Head of caudate nucleus (tissue), 42 donors: ENCODE measurements at places on chromosomes 16 and 17.

DNA sequence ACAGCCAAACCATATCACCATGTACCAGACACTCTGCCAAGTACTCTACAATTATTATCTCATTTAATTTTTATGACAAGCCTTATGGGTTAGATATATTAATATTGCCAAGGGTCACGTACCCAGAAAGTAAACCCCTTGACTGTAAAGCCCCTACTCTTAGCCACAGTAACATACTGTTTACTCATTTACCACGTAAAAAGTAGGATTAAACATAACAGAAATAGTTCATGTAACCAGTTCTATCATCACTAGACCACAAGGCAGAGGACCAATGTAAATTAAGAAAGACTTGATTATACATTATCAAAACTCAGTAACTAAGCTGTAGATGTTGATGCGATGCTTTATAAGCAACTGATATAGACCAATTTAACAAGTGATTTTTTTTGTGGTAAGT, 101.5 kb upstream of the CNTNAP4 start:
- no peak for DNase-seq

- no peak for DNase-seq
Observed at GRCh38 chr16:87854907-87855683, 14.2 kb downstream of the SLC7A5 start.

GRCh38 chr16:86994215-86994614, 323.0 kb downstream of the C16orf95 start:
- no peak for DNase-seq

- no peak for DNase-seq
Observed at GRCh38 chr16:68910051-68910450, 66.7 kb downstream of the TANGO6 start.

- DNase-seq, result no peak
Observed at GRCh38 chr16:28100810-28101532, 37.5 kb upstream of the GSG1L start.

GRCh38 chr16:82404586-82405315, 222.0 kb upstream of the CDH13 start:
- no peak for DNase-seq

DNA sequence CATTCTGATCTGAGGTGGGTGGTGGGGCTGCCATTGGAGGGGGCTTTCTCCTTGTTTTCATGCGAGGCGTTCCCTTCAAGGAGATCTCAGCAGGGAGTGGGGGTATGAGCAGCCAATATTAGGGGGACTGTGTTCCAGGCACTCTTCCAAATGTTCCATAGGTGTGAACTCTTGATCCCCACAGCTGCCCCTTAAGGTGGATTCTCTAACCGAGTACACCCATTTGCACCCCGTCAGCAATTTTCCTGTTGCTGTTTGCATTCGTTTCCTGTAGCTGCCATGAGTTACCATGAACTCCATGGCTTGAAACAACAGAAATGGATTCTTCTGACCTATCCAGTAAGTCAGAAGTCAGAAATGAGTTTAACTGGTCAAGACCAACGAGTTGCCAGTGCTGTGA, 3.7 kb upstream of the PRR15L start:
- no peak for DNase-seq

- DNase-seq, result no peak
Observed at GRCh38 chr17:77354670-77355455, 214.1 kb downstream of the SEC14L1 start.

DNA sequence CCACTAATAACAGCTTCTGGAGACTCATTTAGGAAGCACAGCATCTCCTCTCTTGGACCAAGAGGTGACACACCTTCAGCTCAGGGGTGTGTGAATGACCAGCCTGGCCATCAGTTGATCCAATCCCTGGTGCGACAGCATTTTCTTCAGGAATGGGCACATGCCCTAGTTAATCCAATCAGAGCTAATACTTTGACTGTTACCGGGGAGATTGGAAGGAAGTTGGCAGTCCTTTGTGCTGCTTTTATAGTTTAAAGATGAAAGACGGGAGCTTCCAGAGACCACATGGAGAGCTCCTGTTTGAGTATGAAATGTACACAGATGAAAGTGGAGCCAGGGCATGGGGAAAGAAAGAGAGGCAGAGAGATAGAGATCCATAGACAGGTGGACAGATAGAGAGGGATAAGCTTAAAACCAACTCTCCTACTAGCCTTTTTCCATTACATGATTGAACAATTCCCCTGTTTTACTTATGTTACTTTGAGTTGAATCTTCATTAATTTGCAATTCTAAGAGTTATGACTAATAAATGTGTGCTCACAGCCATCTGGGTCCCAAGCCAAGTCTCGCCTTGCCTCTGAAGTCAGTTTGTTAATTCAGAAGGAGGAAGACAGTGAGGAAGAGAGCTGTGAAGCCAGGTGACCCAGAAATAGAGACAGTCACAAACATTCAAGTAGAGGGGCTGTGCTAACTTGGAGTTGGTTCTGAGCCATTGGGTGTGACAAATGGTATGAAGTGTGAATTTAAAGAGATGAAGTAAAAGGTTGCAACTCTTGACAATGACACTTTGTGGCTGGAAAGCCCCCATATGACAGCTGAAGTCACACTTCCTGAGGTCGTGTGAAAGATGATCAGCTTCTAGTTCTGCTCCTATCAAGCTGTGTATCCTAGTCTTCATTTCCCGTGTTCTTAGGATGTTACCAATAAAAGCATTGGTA, 120.0 kb upstream of the GOT2 start:
- DNase-seq, result no peak

DNA sequence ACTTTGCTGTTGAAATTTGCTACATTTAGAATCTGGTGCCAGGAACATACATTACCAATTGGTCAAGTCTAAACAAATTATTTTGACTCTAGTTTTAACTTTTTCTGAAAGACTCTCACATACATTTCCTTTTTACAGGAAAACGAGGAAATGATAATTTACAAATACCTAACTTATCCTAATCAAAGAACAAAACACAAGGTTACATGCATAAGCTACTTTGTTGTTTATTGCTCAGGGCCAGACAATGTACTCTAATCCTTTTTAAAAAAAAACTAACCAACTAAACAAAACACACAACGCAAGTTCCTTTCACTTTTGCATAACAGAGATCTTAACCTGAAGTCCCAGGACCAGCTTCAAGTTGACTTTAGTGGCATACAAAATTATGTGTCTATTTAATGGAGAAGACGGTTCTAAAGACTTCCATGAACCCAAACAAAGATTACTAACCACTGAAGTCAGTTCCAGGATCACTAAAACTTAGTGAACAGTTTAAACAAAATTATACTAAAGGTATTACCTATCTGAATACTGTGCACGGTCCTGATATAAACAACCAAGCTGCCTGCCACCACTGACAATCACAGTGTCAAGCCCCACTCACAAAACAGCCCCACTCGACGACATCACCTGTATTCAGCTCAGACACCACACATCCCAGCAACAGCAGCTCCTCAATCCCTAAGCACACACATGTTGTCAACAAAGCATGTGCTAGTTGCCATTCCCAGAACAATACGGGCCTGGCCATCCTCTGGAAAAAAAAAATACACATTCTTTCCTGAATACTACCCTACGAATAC, 1.9 kb downstream of the ZNF652 start:
- no peak for DNase-seq

GRCh38 chr16:80150978-80151721, 389.6 kb upstream of the DYNLRB2 start:
- no peak for DNase-seq

DNA sequence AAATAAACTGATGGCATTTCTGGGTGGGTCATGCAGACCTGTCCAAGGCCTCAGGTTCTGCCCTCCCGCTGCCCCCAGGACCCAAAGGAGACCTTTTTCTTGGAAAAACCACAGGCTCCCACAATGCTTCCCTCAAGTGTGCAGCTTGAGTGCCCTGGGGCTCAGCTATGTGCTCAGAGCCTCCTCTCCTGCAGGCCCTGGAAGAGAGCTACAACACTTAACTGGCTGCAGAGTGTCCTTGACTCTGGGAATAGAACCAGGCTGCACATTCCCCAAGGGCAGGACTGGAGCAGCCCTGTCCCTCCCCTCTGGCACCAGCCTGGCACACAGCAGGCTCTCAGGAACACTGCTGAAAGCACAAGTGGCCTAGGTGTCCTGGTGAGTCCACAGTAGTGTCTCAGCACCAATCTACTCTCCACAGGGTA, 4.8 kb upstream of the SREBF1 start:
- DNase-seq, result no peak

GRCh38 chr16:3656491-3657468, 2.3 kb downstream of the DNASE1 start:
- no peak for DNase-seq

- no peak for DNase-seq
Observed at GRCh38 chr16:2687531-2688308, 5.4 kb downstream of the KCTD5 start.

DNA sequence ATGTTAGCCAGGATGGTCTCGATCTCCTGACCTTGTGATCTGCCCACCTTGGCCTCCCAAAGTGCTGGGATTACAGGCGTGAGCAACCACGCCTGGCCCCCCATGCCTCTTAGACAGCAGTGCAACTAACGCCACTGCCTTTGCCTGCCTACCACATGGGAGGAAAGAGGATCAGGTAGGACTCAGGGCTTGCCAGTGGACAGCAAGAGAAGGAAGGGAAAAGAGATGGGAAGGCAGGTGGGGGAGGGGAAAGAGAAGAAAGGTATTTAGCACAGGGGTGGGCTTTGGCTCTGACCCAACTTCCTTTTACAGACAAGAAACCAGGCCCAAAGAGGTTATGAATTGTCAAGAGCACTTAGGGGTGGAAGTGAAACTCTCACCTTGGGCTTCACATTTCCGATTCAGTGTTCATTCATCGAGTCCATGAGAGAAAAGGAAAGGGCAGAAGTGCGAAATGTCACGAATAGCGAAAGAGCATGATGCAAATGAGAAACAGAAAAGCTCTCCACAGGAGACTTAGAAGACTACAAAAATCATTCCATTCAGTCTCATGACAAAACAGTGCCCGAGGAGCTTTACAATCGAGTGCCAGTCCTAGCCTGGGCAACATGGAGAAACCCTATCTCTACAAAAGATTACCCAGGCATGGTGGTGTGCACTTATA, 36.4 kb downstream of the CDK5R1 start:
- no peak for DNase-seq

DNA sequence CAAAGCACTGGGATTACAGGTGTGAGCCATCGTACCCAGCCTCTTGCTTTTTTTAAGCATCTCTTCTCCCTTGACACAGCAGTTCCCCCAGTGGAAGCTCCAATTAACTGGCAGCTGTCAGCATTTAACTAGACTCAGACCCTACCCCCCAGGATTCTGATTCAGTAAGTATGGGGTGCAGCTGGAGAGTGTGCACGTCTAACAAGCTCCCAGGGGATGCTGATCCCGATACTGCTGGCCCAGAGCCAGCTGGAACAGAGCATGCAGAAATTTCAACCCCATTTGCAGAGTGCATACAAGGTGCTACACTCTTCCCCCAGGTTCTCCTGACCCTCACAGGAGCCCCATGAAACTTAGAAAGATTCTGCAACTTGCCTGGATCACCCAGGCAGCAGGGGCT, 27.7 kb upstream of the BCO1 start:
- no peak for DNase-seq

GRCh38 chr16:88614818-88615580, 23.4 kb upstream of the IL17C start:
- no peak for DNase-seq

- DNase-seq, result peak; percentile 47
Observed at GRCh38 chr17:49576088-49576916, 631 bp downstream of the NXPH3 start.

DNA sequence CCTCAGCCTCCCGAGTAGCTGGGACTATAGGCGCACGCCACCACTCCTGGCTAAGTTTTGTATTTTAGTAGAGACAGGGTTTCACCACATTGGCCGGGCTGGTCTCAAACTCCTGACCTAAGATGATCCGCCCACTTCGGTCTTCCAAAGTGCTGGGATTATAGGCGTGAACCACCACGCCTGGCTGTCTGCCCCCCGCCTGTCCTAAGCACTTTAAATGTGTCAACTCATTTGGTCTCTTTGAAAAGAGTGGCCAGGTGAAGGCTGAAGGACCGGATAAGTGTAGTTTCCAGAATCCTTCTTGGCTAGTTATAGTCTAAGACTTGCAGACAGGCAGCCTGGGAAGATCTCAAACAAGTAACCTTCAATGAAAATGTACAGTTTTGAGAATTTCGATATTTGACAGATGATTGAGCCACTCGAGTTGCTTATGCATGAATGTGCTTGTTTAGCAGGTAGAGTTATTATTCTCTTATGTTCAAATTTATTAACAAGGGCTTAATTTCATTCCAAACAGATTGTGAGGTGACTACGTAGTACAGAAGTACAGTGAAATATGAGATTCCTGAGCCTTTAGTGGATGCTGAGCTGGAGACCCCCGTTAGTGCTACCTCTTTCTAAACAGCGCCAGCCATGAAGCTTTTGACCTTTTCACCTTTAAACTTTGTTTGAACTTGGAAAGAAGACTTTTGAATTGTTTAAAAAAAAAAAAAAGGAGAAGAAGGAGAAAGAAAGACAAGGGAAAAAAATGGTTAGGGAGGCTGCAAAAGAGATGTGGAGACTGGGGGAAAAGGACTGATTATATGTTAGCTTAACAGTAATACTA, 164.4 kb upstream of the TBX2 start:
- no peak for DNase-seq

DNA sequence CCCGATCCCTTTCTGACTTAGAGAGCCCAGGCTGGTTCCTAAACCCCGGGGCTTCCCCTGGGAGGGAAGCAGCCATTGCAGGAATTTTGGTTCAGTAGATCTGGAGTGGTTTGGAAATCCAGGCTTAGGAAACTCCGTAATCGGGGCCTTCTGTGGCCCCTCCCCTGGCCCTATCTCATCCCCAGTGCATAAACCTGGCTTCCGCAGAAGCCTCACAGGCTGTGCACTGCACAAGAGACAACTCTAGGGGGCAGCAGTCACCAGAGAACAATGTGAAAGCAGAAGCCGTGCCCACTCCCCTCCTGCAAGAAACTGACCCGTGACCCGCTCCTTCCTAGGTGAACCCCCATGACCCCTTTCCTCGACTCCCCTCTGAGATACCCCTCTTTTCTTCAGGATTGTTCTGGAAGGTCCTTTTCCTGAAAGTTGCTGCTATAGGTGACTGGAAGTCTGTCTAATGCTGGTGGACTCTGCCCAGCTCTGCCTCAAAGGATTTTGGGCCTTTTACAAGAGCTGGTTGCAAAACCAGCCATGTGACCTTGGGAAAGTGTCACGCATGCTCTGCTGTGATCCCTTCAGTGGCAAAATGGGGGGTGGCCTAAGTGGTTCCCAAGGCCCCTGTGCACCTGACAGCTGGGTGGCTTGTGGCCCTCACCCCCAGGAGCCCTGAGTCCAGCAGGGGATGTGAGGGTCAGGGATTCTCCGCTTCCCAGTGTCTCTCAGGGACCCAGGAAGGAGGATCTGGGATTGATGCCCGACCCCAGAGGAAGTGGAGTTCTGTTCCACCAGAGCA, 14.4 kb downstream of the GUCY2D start:
- DNase-seq, result peak; percentile 31

GRCh38 chr17:70011750-70012149, 63.3 kb upstream of the KCNJ16 start:
- no peak for DNase-seq

DNA sequence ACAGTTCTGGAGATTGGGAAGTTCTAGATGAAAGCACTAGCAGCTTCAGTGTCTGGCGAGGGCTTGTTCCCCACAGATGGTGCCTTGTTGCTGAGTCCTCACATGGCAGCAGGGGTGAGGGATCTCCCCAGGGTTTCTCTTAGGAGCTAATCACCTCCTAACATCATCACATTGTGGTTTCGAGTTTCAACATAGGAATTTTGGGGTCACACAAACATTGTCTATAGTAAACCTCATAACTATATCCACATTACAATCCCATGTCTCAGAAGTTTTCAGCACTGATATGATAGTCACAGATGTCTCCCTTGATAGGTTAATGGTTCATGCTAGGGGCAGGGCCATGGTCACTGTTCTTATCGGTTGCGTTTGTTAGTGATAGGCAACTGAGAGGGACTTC, 13.8 kb downstream of the CLUAP1 start:
- DNase-seq, result no peak
